ENCODE measurements at places on chromosomes 13 and 19.

DNA sequence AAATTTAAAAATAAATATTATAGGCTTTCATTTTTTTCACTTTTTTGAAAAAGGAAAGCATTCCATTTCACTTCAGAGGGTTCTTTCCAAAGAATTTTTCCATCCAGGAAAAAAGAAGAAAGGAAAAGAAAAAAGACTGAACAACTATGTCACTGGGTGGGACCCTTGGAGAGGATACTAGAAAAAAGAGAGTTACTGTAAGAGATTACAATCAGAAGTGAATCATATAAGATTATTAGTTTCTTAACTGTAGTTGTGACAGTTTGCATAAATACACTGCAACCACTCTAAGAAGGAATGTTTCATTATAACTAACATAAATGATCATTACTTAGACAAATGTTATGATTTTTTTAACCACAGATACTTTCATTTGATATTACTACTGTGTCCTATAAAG lies 87.8 kb downstream of the KLF12 start:
- DNase-seq: no peak

DNA sequence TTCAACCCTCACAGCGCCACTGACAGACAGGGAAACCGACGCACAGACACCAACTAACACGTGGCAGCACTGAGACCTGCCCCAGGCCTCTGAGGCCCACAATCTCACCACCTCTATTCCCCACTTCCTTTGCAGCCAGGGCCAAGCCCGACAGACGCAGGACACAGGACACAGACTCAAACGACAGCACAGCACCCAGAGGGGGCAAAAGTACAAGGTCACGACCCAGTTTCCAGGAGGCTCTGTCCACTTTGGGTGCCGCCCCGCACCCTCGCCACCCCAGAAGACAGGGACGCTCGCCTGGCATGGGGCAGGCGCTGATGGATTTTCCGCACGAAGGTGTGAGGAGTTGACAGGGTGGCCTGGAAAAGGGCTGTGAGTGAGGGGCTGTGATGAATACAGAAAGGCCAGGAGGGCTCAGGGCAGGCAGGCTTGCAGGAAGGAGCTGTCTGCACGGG lies 48.8 kb downstream of the MLLT1 start:
- DNase-seq: no peak

GRCh38 chr19:17281391-17282304 lies at the start of gene ANKLE1:
ANKLE1 (plus strand) TSS chr19:17281901; CDS start chr19:17281921, 20 bp downstream.
- no peak for DNase-seq

DNA sequence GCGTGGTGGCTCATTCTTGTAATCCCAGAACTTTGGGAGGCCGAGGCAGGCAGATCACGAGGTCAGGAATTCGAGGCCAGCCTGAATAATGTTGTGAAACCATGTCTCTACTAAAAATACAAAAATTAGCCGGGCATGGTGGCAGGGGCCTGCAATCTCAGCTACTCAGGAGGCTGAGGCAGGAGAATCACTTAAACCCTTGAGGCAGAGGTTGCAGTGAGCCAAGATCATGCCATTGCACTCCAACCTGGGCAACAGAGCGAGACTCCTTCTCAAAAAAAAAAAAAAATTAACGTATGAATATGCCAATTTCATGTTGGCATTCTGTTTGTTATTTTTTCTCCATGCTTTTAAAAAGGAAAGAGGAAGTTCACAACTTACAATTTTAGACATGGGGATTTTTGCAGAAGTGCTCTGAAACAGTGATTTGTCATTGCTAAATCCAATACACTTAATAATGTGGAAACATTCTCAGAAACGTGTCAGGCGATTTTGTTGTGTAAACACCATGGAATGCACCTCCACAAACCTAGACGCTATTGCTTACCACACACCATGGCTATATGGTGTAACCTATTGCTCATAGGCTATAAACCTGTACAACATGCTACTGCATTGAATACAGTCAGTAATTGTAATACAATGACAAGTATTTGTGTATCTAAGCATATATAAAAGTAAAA lies 115.9 kb upstream of the PCDH20 start:
- DNase-seq: no peak

- DNase-seq: no peak
These were observed 13.4 kb downstream of the PPP6R1 start for GRCh38 chr19:55245236-55245904.

DNA sequence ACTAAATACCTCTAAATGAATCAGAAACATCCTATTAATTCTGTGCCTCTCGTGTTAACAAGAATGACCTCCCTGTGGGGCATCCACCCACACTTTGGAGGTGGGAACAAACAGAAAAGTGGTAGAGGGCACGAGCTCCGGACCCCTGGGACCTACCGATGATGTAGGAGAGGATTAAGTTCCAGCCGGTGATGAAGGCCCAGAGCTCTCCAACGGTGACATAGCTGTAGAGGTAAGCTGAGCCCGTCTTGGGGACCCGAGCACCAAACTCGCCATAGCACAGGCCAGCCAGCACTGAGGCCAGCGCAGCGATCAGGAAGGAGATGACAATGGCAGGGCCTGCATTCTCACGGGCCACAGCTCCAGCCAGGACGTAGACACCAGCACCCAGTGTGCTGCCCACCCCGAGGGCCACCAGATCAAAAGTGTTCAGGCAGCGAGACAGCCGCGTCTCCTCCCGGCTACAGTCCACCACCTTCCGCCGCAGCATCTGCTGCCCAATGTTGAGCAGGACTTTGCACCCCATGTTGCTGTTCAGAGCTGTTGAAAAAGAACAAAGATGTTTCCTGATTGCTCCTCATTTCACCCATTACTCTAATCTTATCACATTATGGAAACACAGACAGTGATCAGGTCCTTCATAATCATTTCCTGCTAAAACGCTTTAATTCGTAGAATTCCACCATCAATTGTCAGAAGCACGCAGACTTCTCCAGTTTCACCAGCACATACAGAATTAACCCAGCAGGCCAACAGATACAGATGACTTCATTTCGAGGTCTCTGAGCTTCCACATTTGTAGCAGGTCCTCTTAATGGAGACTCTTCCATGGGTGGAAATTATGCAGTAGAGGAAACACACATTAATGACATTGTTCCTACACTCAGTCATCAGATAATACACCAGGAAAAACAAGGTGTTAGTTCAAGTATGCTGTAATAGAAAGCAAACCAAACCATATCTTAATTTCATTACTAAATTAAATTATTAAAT lies 59.5 kb downstream of the SLC7A1 start:
- DNase-seq: no peak

GRCh38 chr13:109789262-109789661 lies 2.9 kb upstream of the IRS2 start:
- DNase-seq: no peak

GRCh38 chr19:10686661-10687517 lies 14.3 kb upstream of the QTRT1 start:
- no peak for DNase-seq

DNA sequence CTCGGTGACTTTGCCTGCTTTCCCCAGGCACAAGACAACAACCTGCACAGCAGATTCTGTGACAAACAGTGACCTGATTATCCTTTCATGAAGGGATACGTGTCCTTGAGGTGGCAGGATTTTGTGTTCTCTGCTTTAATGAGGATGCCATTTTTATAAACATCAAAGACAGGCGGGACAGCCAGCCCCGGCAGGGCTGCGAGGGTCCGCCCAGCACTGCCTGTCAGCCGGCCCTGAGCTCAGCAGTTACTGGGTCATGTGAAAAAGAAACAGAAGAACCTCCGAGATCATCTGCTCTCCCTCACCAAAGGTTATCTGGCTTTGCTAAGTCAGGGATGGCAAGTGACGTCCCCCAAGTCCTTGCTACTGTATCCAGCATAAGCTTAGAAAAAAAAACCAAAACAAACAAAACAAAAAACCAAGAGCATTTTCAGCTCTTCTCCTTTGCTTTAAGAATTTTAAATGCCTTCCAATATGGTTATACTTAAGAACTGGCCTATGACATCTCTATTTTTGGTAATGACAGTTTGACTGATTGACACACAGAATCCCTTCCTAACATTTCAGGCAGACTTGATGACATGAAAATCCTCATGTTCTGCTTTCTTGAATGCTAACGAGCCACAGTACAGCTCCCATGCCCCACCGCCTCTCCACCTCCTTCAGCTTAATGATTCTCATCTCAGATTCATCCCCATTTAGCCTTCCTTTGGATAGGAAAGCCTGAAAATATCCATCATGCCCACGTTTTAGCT lies 666.6 kb upstream of the ARGLU1 start:
- no peak for DNase-seq

GRCh38 chr19:52331757-52332156 lies 4.3 kb upstream of the ZNF610 start:
- no peak for DNase-seq

DNA sequence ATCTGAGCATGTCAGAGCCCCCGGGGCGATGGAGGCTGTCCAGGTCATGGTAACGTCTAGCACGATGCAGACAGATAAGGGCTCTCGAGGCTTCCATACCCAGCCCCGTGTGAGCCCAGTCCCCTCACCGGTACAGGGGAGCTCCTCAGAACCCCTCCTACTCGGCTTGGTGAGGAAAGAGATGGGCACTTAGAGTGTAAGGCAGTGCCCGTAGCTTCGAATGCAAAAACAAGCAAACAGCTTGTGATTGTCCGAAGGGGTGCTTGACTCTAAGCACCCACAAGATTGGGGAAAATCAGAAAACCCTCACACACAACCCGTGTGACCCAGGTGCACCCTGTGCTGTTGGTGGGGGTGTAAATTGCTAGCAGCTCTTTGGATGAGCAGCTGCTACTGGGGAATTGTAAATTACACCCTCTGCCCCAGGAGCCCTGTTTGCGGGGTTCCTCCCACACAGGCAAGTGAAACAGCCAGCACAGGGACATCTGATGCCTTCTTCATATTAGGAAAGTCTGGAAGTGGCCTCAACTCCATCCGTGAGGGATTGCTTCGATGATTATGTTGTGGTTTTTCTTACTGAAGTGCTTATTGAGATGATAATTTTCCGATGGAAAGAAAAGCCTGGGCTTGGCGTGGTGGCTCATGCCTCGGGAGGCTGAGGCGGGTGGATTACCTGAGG lies 918 bp upstream of the PSPN start:
- DNase-seq: no peak

DNA sequence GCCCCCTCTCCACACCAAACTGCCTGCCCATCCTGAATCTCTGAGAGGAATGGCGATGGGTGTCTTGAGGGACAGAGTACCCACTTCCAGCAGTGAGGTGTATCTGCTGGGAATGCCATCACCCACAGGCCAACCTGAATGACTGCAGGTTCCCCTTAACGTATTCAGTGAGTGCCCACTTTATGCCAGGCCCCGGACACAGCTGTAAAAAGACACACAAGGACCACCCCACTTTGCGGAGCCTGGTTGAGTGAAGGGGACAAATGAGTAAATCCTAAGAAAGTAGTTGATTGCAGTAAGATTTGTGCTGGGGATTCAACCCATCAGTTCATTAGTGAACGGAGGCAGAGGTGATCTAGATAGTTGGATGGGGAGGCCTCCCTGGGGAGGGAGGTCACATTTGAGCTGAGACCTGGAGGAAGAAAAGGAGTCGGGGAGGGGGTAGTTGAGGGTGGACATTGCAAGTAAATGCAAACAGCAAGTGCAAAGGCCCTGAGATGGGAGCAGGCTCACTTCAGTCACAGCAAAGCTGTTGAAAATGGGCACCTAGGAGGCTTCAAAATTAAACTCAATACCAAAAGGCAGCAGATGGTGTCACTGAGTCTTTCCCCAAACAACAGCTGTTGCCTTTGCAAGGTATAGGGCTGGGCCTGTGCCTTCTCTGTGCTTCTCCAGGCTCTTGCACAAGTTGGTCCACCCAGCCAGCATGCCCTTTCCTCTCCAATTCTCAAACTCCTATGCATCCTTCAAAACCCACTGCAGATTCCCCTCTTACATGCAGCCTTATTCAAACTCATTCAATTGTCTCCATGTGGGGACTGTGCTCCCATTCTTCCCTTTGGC lies 4.3 kb downstream of the GDF15 start:
- DNase-seq: no peak

- no peak for DNase-seq
These were observed 10.1 kb upstream of the NFIX start for GRCh38 chr19:12985049-12985776.

DNA sequence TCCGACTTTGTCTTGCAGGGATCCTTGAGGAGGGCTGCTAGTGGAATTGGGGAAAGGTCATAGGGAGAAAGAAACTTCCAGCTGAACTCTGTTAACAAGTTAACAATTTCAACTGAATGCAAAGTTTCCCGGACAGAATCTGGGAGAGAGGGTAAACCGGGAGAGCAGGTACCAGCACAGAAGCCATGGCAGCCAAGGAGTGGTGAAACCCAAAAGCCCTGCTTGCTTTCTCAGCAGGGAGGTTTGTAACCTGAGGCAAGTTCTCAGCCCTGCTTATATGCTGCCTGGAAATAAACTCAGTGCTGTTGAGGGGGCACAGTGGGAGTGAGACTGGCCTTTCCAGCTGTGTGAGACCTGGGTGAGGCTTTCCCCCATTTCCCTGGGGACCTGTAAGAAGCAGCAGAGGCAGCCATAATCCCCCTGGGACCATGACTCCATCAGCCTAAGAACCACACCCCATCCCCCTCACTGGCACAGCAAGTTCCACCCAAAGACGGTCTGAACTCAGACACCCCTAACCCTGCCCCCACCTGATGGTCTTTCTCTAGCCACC lies 84.0 kb downstream of the SUCLA2 start:
- DNase-seq: no peak

GRCh38 chr13:46062185-46062584 lies 9.6 kb upstream of the ZC3H13 start:
- DNase-seq: peak; percentile 33

- no peak for DNase-seq
These were observed 83.6 kb downstream of the DCT start for GRCh38 chr13:94395860-94396259.

GRCh38 chr13:72244788-72245187 lies 377.8 kb upstream of the DACH1 start:
- no peak for DNase-seq

GRCh38 chr19:30314056-30314804 lies 58.0 kb upstream of the ZNF536 start:
- DNase-seq: no peak

GRCh38 chr13:24123761-24124160 lies 36.8 kb upstream of the SPATA13 start:
- no peak for DNase-seq

DNA sequence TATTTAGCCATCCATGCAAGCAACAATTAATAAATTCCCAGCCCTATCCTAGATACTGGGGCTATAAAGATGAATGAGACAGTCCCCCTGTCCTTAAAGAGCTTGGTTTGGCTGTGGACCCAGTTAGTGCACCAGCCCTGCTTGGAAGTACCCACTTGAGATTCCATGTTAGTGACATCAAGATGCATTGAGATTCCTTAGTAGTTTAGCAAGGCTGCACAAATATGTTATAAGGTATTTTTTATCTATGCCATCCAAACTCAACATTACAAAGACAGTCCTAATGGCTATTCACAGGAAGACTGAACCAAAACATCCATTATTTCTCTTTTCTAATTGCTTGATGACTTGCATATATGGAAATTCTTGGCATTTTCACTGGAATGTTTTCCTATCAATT lies 48.8 kb upstream of the RAP2A start:
- no peak for DNase-seq

GRCh38 chr13:114111577-114111976 lies 20.8 kb downstream of the RASA3 start:
- no peak for DNase-seq

DNA sequence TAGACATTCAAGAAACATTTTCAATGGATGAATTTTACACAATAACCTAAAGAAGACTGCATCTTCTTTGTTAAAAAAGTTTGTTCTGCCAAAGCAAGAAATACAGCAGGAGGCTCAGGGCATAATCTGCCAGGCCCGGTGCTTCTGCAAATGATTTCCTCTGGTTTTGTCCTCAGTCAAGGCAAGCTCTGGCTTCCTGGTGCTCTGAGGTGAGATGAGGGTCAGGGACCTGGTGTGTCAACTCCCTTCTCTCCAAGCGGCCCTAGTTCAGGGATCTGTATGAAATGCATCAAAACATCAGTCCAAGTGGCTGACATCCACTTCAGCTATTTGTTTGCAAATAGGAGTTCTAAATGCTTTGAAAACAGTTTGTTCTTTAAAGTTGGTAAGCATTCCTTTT lies 31.6 kb downstream of the LACC1 start:
- DNase-seq: no peak
